ENCODE measurements at places on chromosomes 12 and 14. TPM values are rescaled to one million over a fixed set of nuclear protein-coding genes. Genes with fewer than 3 reads are reported as not detected.

- DNase-seq: no peak
These were observed 44.7 kb upstream of the AMIGO2 start for GRCh38 chr12:47124451-47124850.

DNA sequence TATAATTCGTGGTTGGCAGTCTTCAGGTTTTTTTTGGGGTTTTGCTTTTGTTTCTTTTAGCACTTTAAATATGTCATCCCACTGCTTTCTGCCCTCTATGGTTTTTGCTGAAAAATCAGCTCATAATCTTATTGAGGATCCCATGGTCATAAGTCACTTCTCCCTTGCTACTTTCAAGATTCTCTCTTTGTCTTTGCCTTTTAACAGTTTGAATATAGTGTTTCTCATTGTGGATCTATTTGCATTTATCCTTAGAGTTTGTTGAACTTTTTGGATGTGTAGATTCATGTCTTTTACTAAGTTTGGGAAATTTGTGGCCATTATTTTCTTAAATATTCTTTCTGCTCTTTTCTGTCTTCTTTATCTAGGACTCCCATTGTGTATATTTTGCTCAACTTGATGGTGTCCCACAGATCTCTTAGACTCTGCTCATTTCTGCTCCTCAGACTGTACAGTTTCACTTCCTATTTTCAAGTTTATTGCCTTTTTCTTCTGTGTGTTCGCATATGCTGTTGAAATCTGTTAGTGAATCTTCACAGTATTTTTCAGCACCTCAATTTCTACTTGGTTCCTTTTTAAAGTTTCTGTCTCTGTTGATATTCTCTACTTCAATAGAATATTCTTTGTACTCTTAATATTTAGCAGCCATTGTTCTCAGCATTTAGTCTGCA, 70.8 kb downstream of the WNK1 start:
- DNase-seq: no peak

DNA sequence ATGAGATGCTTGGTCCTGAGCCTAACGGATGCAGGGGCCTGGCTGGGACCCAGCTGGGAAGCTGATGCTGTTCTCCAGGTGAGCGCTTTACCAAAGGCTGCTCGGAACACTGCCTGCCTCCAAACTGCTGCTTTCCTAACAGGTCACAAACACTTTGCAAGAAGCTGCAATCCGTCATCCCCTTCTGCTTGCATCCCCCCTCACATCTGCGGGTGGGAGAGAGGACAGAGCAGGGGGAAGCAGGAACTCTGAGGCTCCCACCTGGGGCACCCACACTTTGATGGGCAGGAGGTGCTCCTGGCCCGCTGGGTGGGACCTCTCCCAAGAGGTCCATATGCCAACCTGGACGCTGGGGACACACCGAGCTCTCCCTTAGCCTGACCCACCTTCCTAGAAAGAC, 24.9 kb upstream of the PPP2R5C start:
- no peak for DNase-seq

DNA sequence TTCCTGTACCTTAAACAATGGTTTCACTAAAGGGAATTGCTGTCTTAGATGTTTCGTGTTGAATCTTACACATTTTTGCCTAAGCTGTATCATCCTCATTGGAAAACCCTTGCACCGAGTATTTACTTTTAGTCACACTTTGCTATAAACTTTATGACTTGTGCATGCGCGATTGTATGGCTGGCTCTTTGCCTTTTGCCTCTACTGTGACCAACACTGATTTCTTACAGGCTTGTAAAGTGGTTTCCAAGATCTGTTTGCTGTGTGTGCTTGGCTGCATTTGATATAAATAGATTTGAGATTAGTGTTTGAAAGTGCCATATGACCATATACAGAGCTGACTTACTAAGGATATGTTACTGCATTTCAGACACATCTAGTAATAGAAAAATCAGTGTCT, 40.5 kb downstream of the RASSF3 start:
- DNase-seq: no peak

DNA sequence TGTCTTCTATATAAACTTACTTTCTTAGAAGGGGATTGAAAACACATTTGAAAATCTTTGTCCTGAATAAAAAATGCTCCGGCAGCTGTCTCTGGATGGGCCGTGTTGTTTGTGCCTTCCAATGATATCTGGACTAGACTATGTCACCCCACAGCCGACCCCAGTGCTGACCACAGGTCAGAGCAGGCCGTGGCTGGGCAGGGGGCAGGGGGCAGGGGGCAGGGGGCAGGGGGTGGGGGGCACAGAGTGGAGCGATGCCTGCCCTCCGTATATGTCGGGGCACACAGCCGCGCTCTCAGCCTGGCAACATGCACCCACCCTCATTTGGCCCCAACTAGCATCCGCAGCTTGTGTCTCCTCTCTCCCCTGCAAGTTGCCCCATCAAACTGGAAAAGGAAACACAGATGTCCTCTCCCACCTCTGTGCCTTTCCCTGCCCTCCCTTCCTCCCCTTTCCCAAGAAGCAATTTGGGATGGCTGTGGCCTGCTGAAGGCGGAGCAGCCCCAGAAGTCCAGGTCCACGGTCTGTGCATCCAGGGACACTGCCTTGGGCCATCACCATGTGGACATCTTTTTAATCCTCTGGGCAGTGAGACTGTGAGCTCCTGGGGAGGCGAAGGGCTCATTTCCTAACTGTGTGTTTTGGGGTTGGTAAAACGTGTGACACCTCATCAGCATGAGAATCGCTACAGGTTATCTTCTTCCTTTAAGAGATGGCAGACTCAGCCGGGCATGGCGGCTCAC, 295.7 kb upstream of the RTL1 start:
- no peak for DNase-seq

DNA sequence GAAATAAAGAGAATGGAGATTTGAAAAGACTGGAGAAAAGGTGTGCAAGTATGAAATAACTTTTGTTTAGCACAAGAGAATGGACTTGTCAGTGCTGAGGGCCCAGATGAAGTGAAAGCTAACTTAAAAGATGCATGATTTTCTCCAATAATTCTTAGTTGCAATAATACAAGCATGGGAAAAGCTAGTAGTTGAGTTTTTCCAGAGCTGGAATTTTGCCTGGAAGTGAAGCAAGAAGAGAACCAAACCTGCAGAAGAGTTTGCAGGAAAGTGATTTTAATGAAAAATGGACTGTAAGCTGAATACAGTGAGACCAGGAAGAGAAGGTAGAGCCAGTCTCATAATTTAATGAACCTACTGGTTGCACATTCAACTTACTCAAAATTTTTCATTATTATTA, 69.3 kb upstream of the FSCB start:
- no peak for DNase-seq

DNA sequence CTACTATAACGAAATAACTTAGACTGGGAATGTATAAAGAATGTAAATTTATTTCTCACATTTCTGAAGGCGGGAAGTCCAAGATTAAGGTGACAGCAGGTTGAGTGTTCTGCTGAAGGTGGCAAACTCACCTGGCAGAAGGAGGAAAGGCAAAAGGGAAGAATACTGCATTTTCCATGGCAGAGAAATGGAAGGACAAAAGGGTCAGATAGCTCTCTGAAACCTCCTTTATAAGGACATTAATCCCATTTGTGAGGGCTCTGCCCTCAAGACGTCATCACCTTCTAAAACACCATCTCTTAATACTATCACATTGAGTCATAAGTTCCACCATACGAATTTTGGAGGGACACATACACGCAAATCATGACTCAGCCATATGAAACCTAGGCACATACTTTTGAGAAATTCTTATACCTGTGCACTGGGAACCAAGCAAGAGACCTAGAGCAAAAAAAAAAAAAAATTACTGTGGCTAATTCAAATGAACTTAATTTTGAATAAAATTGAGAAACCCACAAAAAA, 1669.3 kb upstream of the FLRT2 start:
- no peak for DNase-seq

HOXC4 gene
- 0.16 TPM for total RNA-seq

CIROP gene
- total RNA-seq: not detected
